GM10248 (cell line): ENCODE measurements at places on chromosomes 12 and 14.

DNA sequence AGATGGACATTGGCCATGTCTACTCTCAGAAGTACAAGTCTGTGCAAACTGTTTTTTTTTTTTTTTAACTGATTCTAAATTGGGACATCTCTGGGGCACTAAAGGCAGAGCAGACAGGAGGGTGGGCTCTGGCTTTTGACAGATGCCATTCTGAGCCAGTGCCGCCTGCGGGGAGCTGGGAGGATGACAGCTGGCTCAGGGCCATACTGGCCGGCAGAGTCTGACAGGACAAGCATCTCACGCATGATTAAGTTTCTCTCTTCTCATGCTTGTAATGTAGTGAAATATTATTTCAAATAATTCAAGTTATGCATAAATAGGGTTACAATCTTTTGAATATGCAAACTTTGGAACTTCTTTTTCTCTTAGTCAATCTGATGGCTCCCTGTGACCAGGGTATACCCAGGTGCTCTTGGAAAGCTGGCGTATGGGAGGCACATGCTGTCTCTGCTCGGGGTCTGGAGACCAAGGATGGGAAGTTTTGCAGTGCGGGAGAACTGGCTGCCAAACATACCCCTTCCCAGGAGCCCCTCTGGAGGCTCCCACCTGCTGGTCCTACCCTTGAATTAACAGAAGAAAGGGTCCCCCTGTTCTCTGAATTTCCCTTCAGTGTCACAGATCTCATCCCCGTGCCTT lies 7.6 kb downstream of the CDCA4 start:
- peak; percentile 22 for DNase-seq

DNA sequence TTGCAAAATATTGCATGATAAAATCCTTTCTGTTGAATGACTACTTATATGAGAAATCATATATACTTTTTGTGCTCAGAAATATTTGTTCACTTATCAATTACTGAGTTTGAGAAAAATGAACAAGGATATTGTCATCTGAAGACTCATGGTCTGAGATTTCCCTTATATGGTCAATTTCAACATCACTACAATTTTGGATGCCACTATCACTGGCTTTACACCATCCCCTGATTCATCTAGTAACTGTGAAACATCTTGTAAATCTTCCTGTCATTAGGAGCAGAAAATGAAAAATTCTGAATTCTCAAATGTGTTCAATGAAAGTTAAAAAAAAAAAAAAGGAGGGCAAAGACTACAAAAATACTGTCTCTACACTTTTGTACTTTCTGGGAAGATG lies 21.8 kb upstream of the GXYLT1 start:
- no peak for DNase-seq

- DNase-seq, result no peak
Observed at GRCh38 chr12:132597333-132598316, 12.8 kb downstream of the LRCOL1 start.

- DNase-seq, result no peak
Observed at GRCh38 chr12:1858456-1858855, 38.1 kb downstream of the LRTM2 start.

DNA sequence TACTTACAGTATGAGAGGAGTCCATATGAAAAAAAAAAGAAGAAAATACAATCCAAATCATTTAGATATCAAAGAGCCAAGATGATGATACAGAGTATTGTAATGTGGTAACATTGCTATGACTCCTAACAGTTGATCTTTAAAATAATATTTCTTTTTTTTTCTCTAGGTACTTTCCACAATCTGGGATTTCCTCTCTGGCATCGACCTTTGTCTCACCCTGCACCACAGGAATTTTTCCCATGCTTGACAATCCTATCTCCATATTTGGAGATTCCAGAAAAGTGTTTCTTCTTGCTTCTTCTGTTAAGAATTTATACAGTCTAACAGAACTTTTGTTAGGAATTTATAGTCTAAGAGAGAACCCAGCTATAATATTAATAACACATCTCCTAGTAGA lies 184.4 kb downstream of the ITPR2 start:
- no peak for DNase-seq

DNA sequence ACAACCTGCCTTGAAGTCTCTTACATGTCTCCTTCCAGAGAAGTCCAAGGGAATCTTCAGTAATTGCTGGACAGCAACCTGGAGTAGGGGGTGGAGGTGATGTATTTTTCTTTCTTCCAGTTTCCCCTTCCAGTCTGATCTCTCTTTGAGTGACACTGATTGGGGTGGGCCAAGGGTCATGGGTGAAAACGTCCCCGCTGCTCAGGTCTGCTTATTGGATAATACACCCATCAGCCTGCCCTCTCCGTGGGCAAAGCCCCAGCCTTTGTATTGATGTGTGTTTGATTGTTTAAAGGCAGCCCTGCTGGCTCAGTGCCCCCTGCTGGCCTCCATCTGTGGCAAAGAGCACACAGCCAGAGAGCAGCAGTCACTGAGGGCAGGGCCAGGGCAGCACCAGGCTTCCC lies 35.7 kb upstream of the ATP2A2 start:
- DNase-seq, result peak; percentile 55
